ENCODE measurements at places on chromosomes 6 and 20.

GRCh38 chr6:39228111-39228971, 934 bp downstream of the KCNK5 start:
- peak; percentile 23 for DNase-seq

DNA sequence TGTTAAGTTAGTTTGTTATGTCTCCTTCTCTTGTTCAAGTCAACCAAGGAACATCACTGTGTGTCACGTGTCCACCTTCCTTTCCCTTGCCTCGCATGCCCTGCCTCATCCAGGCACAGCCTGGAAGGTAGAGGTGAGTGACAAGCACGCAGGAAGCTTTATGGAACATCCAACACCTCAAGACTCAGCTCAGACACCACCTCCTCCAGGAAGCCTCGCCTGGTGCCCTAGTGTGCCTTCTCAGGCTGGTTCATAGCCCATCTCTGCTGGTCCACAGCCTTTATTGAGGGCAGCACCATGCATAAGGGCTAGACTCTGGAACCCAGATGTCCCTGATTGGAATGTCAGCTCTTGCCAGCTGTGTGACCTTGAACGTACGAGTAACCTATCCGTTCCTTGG, 224.3 kb downstream of the ANKRD60 start:
- no peak for DNase-seq

GRCh38 chr20:45998337-45998736, 10.4 kb upstream of the MMP9 start:
- no peak for DNase-seq

DNA sequence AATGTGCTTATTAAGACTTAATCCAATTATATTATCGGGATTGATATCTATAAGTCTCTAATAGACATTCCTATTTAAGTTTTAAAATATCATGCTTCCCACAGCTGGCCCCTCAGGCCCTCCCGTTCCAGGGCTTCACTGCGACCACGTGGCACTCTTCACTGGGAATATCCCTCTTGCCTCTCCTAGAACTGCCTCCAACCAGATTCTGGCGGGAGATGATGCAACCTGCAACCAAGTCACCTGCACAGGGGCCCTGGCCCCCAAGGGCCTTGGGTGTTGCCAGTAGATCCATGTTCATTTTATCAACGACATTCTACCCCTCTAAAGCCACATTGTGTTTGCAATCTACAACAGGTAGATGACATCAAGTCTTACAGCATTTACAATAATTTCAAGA, 18.4 kb upstream of the RAMACL start:
- DNase-seq = no peak

DNA sequence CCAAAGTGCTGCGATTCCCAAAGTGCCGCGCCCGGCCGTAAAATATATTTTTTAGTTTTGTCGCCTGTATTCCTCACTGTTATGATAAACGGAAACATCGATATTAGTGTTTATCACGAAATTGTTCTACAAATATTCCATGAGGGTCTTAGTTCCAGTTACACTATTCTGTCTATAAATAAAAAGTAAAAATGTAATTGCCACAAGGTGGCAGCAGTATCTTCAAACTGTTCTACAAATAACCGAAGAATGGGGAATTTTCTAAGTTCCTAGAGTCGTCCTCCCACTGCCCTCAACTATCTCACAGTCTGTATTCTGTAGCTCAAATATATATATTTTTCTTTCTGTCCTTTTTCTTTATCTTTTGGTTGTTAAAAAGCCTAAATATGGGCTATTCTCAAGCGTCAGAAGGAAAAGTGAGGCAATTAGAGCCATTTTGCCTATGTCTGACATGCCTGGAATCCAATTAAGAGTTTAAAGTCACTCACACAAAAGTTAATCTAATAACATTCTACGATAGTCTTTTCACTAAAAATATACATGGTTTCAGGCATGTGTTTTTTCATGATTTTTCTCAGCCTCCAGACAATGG, 14.2 kb upstream of the FAM162B start:
- no peak for DNase-seq

- DNase-seq = no peak
Measured at GRCh38 chr6:155352811-155353210, 38.5 kb upstream of the TFB1M start.

DNA sequence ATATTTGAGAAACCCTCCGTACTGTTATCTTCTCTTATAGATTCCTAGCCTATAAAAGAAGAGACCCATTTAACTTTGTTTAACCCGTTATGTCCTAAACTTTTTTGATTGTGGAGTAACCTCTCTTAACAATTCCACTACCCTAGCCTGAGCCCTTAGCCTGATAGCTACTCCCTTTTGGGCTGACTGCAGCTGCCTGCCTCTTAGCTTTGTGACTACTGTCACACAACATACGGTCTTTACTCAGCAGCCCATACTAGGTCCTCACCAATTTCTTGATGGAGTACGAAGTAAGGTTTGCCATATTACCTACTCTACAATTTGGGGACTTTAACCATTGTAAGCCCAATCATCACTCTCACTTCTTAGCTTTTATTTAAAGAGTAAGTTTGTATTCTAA, 72.7 kb downstream of the QRSL1 start:
- no peak for DNase-seq

DNA sequence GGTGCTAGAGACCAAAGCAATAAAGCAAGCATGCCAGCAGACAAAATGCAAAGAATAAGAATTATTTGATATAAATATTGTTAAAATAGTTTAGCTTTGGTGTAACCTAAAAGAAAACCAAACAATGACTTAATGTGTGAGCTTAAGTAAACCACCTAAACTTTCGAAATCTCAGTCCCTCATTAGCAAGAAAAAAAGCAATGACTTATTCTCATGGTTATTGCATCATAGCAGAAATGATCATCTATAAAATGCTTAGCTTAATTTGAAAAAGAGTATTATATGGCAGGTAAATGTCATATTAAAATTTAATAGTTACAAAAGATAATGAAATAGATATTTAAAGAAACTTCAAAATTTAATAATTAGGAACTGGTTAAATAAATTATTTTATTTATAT, 1395.7 kb upstream of the EYS start:
- no peak for DNase-seq

GRCh38 chr6:165599596-165600487, 63.2 kb downstream of the PDE10A start:
- DNase-seq = no peak

DNA sequence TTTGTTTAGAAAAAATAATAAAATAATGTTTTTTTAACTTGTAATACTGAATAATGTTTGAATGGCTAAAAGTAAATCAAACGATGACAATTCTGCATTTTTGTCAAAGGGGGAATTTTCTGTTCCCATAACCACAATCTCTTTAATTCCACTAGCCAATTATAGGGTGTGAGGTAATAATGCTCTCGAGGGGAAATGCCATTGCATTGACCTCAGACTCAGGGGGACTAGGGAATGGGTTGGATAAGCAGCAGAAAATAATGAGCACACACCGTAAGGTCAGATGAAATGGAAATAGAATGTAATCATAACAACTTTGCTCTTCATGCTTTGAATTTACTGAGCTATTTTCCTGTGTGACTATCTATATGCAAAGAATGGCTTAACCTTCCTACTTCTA, 584.7 kb downstream of the RFPL4B start:
- DNase-seq = no peak

GRCh38 chr6:43608807-43609206, 20.3 kb downstream of the GTPBP2 start:
- DNase-seq = no peak

- DNase-seq = no peak
Measured at GRCh38 chr6:17413313-17413750, 19.9 kb downstream of the CAP2 start.

GRCh38 chr6:24777227-24777626, 2.5 kb downstream of the GMNN start:
- DNase-seq = no peak

GRCh38 chr6:134063121-134063965, 10.9 kb upstream of the SLC2A12 start:
- no peak for DNase-seq

GRCh38 chr20:54598352-54598751, 123.0 kb downstream of the DOK5 start:
- no peak for DNase-seq

- DNase-seq = no peak
Measured at GRCh38 chr6:15999201-15999600, 129.7 kb upstream of the MYLIP start.

DNA sequence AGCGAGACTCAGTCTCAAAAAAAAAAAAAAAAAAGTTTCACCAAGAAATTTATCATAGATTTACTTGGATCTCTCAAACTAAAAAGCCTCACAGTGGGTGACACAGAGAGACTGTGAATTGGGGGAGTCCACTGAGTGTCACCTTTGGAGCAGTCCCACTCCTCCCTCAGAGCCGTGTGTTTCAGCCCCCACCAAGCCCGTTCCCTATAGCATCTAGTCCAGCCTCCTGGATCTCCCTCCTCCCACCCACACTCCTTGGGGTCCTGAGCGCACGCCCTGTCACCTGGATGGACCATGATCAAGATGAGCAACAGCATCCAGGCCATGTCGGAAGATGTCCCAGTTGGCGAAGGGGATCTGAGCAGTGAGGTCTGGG, 422 bp downstream of the NCR3 start:
- DNase-seq = no peak

GRCh38 chr20:48425817-48426612, 401.8 kb downstream of the PREX1 start:
- DNase-seq = no peak

Data from stimulated activated CD4-positive, alpha-beta T cell treated with anti-CD3 and anti-CD28 coated beads, Interleukin-15, amount 100 ng/mL, for 48 hours (primary cell).